ENCODE measurements at places on chromosomes 12 and 14. TPM values are rescaled to one million over a fixed set of nuclear protein-coding genes. Genes with fewer than 3 reads are reported as not detected.

The APOF gene
- total RNA-seq, result not detected

The ADAM20 gene
- total RNA-seq, result 1.9 TPM

The ATP2B1 gene
- 17.7 TPM for total RNA-seq

The HPD gene
- total RNA-seq, result 1.2 TPM

The RASSF9 gene
- total RNA-seq, result 2.4 TPM

The NOS1 gene
- 0.14 TPM for total RNA-seq

The CABP1 gene
- not detected for total RNA-seq

The TMEM63C gene
- not detected for total RNA-seq

The ATXN2 gene
- total RNA-seq, result 109 TPM

The TECPR2 gene
- 41.3 TPM for total RNA-seq

The PSMA3 gene
- total RNA-seq, result 93.0 TPM

The IL25 gene
- total RNA-seq, result not detected

The RNF31 gene
- 94.6 TPM for total RNA-seq

The HOXC11 gene
- total RNA-seq, result not detected

The FOXJ2 gene
- 29.6 TPM for total RNA-seq

The TEX22 gene
- not detected for total RNA-seq

The HSPA2 gene
- total RNA-seq, result 33.7 TPM

The CEBPE gene
- total RNA-seq, result not detected

The RTN1 gene
- total RNA-seq, result 66.5 TPM

The LRFN5 gene
- total RNA-seq, result 4.7 TPM

The CAPZA3 gene
- not detected for total RNA-seq

The SLC7A8 gene
- total RNA-seq, result 18.4 TPM

The MYO1H gene
- not detected for total RNA-seq

The ADAM21 gene
- 0.14 TPM for total RNA-seq

The GAS2L3 gene
- total RNA-seq, result 9.3 TPM

The FLVCR2 gene
- total RNA-seq, result 8.3 TPM

The CLEC6A gene
- not detected for total RNA-seq

The KRR1 gene
- total RNA-seq, result 46.8 TPM

The NFKBIA gene
- total RNA-seq, result 366 TPM

The EML1 gene
- total RNA-seq, result 66.5 TPM

The WIF1 gene
- not detected for total RNA-seq

The COX8C gene
- not detected for total RNA-seq

The SLC11A2 gene
- total RNA-seq, result 82.3 TPM

The HOXC13 gene
- not detected for total RNA-seq

The KRT8 gene
- 175 TPM for total RNA-seq

The IQSEC3 gene
- total RNA-seq, result 1.3 TPM

The TROAP gene
- total RNA-seq, result 0.99 TPM

The TSPAN11 gene
- 3.0 TPM for total RNA-seq

The DPF3 gene
- total RNA-seq, result 2.2 TPM

The VASH1 gene
- total RNA-seq, result 21.5 TPM
